Stimulated activated CD8-positive, alpha-beta memory T cell treated with anti-CD3 and anti-CD28 coated beads, Interleukin-7, amount 100 ng/mL, for 24 hours (primary cell): ENCODE measurements at places on chromosomes 6 and 20.

DNA sequence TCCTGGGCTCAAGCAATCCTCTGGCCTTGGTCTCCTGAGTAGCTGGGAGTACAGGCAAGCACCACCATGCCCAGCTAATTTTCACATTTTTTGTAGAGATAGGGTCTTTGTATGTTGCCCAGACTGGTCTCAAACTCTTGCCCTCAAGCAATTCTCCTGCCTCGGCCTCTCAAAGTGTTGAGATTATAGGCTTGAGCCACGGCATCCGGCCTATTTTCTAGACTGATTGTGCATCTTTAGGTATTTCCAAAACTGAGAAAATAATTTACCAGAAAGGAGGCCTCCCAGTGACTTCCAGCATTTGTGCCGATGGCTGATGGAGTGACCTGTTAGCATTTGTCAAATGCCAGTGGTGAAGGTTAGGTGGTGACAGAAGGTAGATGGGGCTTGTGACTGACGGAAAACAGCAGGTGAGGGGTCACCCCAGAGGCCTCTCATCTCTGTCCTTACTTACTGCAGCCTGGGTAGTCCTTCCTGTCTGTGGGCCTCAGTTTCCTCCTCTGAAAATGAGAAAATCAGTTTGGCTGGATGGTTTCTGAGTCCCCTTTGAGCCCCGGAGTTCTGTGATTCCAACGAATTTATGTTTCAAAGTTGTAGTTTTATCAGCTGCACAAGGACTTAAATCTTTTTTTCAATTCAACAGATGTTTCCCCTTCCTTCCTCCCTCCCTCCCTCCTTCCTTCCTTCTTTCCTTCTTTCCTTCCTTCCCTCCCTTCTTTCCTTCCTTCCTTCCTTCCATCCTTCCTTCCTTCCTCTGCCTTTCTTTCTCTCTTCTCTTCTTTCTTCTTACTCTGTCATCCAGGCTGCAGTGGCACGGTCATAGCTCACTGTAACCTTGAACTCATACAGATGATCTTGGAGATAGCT, 53.5 kb downstream of the TGM2 start:
- no peak for DNase-seq

- DNase-seq, result no peak
Observed at GRCh38 chr20:52309181-52309580, 117.6 kb upstream of the ZFP64 start.

DNA sequence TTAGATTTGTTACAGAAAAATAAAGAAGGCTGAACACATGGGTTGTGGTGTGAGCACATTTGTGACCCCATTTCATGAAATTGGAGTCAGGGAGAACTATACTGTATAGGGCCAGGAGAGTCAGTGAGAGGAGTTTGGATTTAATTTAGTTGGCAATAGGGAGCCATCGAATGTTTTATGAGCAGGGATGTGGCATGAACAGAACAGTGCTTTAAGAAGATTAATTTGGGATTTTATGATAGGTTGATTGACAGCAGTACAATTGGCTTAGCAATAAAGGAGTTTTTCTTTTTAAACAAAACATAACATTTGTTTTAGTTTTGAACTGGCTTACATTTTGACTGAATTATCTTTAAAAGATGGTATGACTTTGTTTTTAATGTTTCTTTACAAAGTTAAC, 105.6 kb upstream of the GLP1R start:
- DNase-seq, result no peak

DNA sequence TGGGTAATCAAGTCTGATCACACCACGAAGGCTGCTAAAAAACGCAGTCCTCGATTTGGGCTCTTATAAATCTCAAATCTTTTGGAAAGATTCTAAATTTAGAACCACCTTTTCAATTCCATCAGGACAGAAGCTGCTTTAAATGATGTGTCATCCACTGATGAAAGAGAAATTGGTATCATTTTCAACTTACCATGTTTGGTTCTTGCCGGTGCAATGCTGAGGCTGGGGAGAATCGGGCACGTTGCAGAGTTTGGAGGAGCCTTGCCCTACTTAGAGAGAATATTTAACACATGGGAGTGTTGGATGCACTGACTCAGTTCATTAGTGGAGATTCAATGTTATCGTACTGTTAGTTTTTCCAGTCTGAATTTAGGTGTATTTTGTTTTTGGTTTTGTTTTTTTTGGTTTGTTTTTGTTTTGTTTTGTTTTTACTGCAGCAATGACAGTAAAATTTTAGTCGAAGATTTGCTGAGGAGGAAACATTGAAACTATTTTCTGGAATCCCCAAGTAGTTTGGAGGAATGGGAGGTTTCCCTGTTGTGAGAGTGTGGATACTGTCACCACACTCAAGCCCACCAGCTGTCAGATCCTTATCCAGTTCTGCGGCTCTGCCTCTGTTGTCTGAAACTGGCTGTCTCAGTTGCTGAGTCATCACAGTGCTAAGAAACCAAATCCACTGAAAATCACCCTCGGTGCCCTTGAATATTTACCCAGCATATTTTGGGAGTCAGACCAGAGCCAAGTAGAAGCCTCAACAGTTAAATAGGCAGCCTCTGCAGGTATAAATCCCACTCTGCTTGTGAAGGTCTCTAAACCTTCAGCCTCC, 497.0 kb downstream of the BTBD3 start:
- DNase-seq, result no peak

- no peak for DNase-seq
Observed at GRCh38 chr20:63624486-63624885, 2.4 kb downstream of the GMEB2 start.

GRCh38 chr6:1381481-1382330, 7.7 kb upstream of the FOXF2 start:
- DNase-seq, result no peak

DNA sequence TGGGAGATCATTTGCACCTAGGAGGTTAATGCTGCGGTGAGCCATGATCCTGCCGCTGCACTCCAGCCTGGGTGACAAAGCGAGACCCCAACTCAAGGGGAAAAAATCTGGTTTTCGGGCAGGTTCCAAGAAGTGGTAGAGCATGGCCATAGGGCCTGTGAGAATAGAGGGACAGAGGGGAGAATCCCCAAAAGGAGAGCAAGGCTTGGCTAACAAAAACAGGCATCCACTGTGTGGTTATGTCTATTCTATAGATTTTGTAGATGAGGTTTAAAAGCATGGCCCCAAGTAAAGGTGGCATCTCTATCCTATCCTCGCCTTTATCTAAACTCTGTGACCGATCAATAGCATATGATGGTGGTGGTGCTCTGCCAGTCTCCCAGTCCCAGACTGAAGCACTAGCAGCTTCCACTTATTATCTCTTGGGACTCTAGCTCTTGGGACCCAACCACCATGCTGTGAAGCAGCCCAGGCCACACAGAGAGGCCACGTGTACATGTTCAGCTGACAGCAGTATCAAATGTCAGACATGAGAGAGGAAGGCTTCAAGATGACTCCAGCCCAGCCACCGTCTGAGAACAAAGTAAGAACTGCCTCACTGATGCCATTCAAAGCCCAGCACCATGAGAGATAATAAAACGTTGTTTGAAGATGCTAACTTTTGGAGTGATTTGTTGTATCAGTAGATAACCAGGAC, 27.7 kb downstream of the EIF2S2 start:
- DNase-seq, result no peak

- DNase-seq, result no peak
Observed at GRCh38 chr6:12645941-12646340, 70.6 kb upstream of the PHACTR1 start.

- no peak for DNase-seq
Observed at GRCh38 chr6:30761791-30762429, 17.6 kb upstream of the IER3 start.

DNA sequence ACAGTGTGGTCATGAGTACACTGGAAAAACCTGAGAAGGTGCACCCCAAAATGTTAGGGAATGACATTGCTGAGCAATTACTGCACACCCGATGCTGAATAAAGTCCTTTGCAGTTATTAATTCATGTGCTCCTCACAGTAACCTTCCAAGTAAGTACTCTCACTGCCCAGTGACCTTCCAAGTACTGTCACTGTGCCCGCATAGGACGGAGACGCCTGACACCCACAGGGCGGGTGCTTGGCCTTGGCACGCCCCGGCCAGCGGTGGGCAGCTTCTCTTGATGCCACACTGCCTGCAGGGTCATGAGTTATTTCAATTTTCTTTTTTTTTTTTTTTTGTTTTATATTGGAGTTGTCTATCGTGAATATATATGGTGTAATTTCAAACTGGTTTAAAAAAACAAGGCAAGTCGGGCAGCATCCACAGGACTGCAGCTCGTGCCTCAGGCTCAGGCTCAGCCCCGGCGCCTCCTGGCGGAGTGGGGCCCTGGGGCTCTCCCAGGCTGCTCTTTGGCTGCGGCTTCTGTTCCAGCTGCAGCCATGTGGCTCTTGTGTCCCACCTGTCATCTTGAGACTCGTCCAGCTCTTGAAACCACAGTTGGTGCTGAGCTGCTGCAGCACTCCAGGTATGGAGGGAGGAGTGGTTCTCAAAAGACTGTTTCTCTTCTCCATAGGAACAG, 27.0 kb downstream of the PNLDC1 start:
- no peak for DNase-seq

DNA sequence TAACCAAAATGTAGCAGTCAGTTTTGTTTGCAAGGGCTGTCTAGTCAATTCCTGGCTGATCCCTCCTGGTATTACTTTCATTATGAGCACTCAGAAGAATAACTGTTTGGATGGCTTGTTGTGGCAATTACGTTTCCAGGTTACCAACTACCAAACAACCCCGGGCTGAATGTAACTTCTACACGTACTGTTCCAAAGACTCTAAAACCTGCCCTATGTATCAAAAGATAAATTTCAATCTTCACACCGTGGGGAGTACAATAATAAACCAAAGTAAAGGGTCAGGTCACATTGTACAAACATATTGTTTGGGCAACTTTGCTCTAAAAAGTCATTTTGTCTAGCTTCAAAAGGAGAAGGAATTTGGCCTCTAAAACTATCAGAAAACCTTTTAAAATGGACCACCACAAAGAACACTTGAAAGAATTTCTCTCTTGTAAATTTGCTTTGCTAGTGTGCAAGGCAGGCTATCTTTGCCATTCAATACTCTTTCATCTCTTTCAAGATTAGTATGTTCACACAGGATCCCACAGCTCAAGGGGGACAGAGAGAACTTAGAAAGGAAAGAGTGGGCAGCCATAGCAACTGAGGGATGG, 27.6 kb downstream of the DCDC2 start:
- no peak for DNase-seq

GRCh38 chr6:21188505-21189223, 404.9 kb upstream of the SOX4 start:
- no peak for DNase-seq

DNA sequence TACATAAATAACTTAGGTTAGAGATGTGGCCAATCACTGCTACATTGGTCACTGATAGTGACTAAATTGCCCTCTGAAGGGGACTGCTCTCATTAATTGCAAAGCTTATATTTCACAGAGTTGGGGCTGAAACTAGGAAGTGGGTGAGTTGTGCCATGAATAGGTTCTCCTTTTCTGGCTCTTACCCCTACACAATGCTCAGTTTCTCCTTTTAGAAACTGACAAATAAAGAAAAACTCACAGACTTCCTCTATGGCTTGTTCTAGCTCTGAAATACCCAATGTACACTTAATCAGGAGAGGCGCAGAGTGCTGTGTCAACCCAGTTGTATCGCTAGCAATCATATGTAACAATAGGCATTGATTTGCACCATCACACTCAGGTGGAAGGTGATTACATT, 41.2 kb upstream of the PROKR2 start:
- no peak for DNase-seq

GRCh38 chr6:48307573-48307972, 196.6 kb upstream of the PTCHD4 start:
- DNase-seq, result no peak

GRCh38 chr20:10927936-10928840, 254.4 kb upstream of the JAG1 start:
- DNase-seq, result no peak

DNA sequence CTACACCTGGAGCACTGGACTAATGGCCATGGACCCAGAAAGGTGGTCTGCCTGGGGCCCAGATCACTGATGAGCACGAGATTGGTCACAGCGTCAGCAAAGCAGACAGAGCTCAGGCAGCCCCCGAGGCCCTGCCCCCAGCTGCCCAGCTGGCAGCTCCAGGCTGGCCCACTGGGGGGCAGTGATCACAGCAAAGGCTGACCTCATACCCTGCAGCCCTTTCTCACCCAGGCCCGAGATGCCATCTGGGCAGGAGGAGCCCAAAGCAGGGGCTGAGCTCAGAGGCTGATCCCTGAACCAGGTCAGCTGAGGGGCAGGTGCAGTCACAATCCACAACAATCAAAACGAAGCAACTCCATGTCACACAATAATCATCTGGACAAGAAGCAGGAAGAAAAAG, 4.1 kb downstream of the MAP1LC3A start:
- no peak for DNase-seq

- DNase-seq, result no peak
Observed at GRCh38 chr6:168190014-168190405, 111.0 kb upstream of the FRMD1 start.

DNA sequence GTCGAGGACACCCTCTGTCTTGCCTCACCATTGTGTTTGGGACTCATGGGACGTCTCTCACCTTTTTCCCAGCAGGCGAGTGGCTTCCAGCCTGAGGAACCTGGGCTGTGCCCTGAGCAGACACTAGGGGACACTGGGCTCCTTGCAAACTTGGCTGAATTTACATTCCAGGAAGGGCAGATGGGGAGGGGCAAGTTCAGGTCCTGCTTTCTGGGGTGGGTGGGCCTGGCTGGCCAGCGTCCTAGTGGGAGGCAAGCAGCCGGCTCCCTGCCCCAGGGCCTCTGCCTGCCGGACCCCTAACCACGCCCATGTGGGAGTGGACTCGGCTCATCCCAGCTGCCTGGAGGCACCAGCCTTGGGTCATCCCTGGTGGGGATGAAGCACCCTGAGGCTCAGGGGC, 48.2 kb upstream of the MLN start:
- DNase-seq, result no peak

DNA sequence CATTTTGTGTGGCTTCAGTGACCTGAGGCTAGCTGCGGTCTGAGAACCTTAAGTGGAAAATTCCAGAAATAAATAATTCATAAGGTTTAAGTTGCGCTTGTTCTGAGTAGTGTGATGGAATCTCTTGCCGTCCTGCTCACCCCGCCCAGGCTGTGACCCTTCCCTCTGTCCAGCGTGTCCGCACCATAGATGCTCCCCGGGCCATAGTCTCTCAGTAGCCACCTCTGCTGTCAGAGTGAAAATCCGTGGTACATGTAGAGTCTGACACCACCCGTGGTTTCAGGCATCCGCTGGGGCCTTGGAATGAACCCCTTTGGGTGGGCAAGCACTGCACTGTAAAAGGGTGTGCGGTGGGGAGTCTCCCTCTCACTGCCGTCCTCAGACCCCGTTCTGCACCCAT, 11.7 kb downstream of the UNC93A start:
- DNase-seq, result no peak

DNA sequence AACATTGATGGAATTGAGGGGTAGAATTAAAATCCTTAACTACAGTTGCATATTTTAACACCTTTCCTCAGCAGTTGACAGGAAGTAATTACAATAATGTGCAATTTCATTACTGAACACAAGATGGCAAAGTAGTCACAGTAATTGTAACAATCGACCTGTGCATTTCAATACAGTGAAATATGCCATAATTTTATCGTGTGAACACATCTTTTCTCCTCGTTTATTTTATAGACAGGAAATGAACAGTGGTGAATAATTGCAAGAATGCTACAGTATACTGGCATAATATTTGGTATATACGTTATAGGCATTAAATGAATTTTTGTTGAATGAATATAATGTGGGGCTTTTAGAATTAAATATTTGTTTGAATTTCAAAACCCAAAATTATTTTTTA, 25.0 kb downstream of the CYB5R4 start:
- DNase-seq, result no peak

- DNase-seq, result no peak
Observed at GRCh38 chr20:44573501-44573869, 8.9 kb upstream of the PKIG start.
